Activated CD4-positive, alpha-beta T cell treated with anti-CD3 and anti-CD28 coated beads, Interleukin-2, amount 10 ng/mL, durations not matched to agents 24 days and 14 days (primary cell): ENCODE measurements at places on chromosomes 16 and 17. TPM values are rescaled to one million over a fixed set of nuclear protein-coding genes. Genes with fewer than 3 reads are reported as not detected.

- no peak for DNase-seq
Measured at GRCh38 chr17:58052945-58053715, 30.1 kb upstream of the DYNLL2 start.

Gene ZNF213
- total RNA-seq: 9.5 and 10.6 TPM in 2 replicates

GRCh38 chr16:59899940-59900339 is 1165.8 kb upstream of the GOT2 start:
- no peak for DNase-seq

DNA sequence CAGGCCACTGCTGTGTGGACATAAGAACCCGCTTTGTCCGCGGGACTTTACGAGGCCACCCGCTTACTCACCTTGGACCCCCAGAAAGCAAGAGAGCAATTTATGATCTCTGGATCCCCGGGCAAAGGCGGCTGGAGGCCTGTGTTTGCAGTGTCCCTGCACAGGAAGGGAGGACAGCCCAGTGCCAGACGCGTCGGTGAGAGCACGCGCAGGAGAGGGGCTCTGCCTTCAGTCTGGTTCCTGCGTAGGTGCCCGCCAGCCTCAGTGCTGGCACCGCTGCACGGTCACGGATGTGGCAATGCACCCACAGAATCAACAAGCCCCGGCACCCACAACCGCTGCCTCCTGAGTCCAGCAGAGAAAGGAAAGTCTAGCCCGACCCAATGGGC is 248.4 kb downstream of the C16orf95 start:
- no peak for DNase-seq

Gene KRT31
- total RNA-seq: not detected in 2 replicates

GRCh38 chr17:37218849-37219248 is 156.9 kb upstream of the C17orf78 start:
- DNase-seq: no peak

DNA sequence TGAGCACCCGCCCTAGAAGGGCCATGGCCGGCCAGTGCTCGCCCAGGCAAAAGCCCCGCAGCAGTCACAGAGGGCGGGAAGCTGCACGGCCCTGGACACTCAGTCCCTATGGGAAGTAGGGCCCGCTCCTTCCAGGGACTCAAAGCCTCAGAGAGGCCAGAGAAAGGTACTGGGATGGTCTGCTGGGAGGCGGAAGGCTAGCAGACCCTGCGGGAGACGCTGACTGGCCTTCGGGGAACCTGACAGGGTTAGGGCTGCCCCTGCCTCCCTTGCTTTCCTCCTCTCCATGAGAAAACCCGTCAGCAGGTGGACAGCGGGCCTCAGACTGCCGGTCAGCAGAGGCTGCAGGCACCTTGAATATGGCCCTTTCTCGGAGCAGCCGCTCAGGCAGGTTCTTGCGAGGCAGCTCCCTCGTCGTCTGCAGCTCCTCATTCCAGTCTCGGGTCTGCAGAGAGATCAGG is 11.5 kb downstream of the CLUH start:
- no peak for DNase-seq

Gene SPNS2
- 0.17 and 0.28 TPM in 2 replicates for total RNA-seq

DNA sequence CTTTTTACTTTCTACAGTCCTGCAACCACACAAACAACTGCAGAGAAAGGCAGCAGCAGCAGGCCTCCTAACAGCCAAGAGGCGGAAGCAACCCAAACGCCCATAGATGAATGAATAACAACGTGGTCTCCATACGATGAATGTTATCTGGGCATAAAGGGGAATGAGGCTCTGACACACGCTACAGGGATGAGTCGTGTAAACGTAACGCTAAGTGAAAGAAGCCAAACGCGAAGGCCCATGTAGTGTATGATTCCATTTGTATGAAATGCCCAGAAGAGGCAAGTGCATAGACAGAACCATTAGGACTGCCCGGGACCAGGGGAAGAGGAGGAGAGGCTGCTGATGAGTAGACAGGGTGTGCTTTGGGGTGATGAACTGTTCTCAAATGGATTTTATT is 94.8 kb upstream of the DNAH17 start:
- no peak for DNase-seq

GRCh38 chr16:11088074-11088730 is 143.8 kb downstream of the CLEC16A start:
- DNase-seq: peak; percentile 80

- no peak for DNase-seq
Measured at GRCh38 chr16:82224821-82225220, 54.8 kb upstream of the MPHOSPH6 start.

- no peak for DNase-seq
Measured at GRCh38 chr17:49508866-49509587, 13.9 kb downstream of the NGFR start.
